ENCODE measurements at places on chromosomes 7 and 10.

DNA sequence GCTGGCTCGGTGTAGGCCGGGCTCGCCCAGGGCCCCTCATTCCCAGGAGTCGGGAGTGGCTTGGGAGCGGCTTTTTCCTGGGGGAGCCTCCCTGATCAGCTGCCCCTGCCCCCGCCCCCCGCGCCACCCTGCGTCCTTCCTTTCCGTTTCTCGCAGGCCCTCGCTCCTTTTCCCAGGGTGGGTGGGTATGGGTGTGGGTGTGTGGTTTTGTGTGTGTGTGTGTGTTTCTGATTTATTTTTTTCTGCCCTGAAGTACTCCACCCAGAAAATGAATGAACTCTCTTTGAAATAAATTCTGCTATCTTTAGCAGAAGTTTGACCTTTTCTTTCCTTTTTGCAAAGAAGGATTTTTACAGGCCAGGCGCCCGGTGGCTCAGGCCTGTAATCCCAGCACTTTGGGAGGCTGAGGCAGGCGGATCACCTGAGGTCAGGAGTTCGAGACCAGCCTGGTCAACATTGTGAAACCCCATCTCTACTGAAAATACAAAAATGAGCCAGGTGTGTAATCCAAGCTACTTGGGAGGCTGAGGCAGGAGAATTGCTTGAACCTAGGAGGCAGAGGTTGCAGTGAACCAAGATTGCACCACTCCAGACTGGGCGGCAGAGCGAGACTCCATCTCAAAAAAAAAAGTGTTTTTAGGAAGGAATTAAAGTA is 30.0 kb upstream of the AP5Z1 start:
- DNase-seq = no peak

DNA sequence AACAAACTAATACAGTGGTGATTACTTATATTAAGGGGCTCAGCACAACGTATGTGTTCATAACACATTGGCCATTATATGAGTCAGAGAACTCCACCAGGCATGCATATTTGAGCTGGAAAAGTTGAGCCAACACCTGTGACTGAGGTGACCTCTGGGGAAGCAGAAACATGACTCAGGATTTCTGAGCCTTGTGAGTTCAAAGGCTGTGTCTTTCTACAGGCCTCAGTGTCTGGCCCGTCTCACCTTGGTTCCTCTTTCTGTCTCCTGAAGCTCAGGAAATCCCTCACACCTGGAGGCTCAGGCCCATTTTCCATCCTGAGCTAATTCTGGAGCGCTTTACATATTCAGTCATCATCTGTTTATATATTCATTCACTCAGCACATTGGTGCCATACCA is 230.9 kb upstream of the AGK start:
- no peak for DNase-seq

- no peak for DNase-seq
Observed at GRCh38 chr7:47690902-47691558, 109.1 kb upstream of the TNS3 start.

DNA sequence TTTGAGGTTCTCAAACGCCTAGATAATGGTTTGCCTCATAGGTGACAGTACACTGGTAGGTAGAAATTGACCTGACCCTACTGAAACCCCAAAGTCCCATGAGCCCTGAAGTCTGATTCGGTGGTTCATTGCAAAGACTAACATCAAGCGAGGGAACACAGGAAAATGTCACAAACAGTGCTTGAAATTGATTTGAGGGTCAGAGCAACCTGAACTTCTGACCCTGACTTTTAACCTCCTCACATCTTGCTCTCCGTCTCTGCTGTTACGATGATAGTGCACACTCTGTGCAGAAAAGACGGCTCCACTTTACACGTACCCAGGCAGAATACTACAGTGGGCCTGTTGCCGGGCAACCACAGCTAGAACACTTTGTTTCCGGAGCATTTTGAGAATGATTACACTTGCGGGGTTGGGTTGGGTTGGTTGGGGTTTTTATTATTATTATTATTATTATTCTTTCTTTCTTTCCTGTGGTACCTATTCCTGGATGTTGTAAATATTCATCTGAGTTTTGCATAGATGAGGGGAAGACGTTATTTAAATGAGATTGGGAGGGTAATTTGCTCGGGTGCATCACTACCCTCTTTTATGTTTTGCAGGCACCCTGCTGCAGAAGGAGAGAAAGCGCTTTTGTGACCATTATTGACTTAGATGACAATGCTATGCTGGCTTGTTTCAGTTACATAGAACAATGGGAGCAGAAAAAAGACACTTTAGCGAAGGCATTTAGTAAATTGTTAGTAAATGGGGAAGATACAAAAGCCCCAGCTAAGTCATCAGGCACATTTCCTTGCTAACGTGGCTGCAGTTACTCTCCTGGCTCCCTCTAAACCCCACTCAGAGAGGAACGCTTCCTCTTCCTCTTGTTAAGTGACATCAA is 438.1 kb upstream of the NRP1 start:
- no peak for DNase-seq

- no peak for DNase-seq
Observed at GRCh38 chr10:11335167-11335652, 276.2 kb downstream of the USP6NL start.

DNA sequence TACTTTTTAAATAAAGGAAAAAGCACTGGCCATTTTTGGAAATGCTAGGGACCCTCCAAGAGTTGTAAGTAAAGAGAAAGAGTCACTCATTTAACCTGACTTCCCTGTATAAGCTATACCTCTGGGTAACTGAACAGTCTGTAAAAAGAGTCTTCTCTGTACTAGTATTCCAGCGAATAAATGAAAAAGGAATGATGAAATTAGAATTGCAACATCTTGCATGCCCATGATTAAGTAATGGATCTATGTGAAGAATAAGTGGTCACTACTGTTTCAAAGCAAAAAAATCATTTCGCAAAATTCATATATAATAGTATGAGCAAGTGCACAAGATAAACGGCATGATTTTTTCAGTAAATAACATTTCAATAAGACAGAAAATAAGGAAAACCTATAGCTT is 116.8 kb downstream of the ZFAND4 start:
- DNase-seq = no peak

GRCh38 chr10:116907245-116907987 is 58.1 kb downstream of the ENO4 start:
- no peak for DNase-seq

DNA sequence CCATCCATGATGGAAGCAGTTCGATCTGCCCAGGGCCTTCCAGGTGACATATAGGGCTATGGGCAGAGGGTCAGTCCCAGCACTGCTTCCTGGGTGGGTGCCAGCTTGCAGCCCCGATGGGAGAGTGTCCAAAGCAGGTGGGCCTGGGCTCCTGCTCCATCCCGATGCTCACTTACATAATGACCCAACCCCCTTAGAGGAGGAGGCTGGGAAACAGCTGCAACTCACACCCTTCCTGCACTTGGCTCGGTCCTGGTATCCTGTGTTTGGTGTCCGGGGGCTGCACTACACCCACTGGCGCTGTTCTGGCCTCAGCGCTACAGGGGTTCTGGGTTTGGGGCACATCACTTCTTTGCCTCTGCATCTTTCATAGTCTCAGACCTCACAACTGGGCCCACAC is 58.5 kb downstream of the PKD1L1 start:
- DNase-seq = no peak
